ENCODE measurements at places on chromosomes 3 and 15. TPM values are rescaled to one million over a fixed set of nuclear protein-coding genes. Genes with fewer than 3 reads are reported as not detected.
A peak's percentile ranks its signal among the peaks of the same experiment; 100 is the strongest.

- no peak for DNase-seq
These were observed 195.5 kb downstream of the LPP start for GRCh38 chr3:188349351-188349901.

GRCh38 chr3:141853081-141853601 is 23.3 kb upstream of the ATP1B3 start:
- DNase-seq: no peak

- DNase-seq: no peak
These were observed 81.2 kb upstream of the ZBTB20 start for GRCh38 chr3:115228266-115228665.

DNA sequence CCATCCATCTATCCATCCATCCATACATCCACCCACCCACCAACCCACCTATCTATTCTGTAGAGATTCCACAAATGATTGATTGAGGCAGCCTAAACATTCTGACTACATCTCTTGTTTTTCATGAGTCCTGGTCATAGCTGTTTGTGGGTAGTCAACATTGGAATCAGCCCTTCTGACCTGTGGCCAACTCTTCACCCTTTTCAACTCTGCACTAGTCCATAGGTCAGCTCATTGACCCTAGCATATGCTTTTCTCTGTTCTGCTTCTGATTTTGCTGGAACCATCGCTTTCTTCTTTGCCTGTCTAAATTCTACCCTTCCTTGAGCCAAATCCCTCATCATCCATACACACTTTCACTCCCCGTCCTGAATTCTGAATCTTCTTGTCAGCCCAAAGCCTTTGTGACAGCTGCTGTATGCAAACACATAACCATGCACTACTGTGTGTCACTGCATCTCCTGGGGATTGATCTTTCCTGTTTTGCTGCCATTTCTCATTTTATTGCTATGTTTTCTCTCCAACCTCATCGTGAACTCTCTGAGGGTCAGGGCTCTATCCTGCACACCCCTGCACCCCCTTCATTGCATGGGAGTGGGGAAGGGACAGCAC is 16.8 kb upstream of the KCTD6 start:
- no peak for DNase-seq

DNA sequence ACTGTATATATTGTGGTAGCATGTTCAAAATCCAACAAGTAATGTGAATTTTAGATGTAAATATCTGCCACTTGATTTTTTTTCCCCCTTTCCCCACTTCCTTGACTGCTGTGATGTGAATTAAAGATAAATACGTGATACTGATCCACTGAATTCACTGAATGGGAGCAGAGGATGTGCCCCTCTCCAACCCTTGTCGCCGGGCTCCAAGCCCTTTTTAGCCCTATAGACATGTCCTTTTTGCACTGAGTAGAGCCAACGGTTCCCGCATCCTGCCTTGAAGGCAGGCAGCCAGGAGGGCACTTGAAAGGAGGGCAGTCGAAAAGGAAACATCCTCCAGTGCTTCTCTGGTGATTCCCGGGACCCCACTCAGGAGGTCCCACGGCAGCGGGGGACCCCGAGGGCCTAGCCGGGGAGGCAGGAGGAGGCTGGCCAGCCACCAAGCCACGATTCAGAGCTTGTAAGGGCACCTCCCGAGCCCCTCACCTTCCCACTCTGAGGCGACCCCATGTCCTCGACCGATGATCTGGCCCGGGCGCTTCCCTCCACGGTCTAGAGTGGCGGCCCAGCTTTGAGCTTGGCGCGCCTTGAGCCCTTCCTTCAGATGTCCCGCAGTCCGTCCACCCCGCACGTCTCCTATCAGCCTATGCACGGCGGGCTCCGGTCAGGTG is 901 bp upstream of the MANF start:
- no peak for DNase-seq

DNA sequence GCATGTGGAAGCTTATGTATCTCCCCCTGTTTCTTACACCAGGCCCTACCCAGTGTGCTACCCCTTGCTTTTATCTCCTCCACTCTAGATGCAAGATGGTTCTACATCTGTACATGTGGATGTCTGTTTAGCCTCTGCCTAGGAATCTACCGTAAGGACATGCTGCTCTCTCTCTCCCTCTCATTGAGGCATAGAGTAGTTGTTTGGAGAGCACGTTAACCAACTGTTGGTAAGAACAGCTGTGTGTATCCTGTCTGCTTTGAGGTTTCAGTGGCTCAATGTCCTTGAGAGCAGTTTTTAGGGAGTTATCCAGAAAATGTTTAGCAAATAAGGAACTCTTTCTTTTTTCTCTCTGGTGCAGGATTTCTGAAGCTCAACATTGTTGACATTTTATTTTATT is 152.8 kb downstream of the DNAJB8 start:
- peak; percentile 6 for DNase-seq

DNA sequence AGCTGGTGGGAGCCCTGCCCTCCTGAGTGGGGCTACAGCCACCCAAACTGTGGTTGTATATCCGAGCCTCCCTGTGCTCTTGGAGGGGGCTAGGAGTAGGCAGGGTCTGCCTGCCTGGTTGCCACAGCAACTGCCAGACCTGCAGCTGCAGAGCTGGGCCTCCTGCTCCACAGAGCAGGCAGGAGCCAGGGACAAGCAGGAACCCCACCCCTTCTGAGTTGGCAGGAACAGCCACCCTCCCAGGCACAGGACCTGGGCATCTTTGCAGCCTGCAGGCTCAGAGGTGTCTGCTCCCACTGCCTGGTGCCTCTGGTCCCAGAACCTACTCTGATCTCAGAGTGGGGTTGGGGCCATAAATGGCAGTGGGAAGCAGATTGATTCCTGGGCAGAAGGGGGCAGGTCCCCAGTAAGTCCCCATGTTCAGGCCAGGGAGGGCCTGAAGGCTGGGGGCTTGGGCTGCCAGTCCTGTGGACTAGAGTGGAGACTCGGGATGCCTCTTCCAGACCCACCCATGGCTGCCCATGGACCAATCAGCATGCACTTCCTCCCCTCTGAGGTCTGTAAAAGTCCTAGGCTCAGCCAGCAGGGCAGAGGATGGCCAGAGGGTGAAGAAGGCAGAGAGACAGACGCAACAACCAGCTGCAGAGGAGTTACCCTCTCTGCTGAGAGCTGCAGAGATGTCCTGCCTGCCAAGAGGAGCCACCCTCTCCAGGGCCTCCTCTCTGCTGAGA is 10.3 kb upstream of the LRRC31 start:
- no peak for DNase-seq

GRCh38 chr3:195060531-195061291 is 210.2 kb downstream of the XXYLT1 start:
- DNase-seq: no peak

GRCh38 chr3:9701006-9701405 is 2.6 kb upstream of the CPNE9 start:
- DNase-seq: no peak

DNA sequence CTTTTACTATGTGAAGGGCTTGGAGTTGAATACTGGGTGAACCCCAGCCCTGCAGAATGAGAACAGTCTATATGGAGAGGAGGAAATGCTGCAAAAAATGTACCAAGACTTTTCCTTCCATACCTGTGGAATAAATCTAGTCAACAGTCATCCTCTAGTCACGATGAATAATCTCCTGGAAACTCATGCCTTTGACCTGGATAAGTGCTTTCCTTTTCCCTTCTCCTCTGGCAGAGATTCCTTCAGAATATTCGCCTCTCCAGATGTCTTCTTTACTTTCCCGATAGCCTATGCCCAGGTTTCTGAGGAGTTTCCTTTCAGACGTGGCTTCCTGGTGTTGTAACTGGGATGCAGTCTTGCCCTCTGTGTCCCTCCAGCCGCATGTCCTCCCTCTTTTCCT is 28.1 kb downstream of the CCNL1 start:
- DNase-seq: no peak

DNA sequence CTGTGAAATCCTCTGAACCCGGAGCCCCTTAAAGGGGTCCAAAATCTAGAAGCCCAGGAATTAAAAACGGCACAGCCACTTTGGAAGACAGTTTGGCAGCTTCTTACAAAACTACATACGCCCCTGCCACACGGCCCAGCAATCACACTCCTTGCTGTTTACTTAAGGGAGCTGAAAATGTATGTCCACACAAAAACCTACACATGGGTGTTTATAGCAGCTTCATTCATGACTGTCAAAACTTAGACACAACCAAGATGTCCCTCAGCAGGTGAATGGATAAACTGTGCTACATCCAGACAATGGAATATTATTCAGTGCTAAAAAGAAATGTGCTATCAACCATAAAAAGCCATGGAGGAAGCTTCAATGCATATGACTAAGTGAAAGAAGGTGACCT is 162.5 kb downstream of the NUP210 start:
- DNase-seq: no peak

DNA sequence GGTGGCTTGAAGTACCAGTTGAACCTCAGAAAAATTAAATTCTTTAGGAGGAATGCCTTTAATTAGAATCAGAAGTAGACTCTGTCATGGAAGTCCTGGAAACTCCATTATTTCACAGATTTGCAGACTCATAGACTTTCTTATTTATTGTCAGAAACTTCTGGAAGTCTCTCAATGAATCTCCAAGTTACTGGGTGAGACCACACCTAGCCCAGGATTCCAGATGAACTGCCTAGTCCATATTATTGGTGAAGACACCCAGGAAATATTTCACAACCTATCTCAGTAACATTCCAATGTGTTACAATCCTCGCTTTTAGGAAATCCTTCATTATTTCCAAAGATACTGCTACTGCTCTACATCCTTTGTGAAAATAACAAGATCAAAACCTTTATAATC is 6.5 kb upstream of the THBS1 start:
- no peak for DNase-seq

DNA sequence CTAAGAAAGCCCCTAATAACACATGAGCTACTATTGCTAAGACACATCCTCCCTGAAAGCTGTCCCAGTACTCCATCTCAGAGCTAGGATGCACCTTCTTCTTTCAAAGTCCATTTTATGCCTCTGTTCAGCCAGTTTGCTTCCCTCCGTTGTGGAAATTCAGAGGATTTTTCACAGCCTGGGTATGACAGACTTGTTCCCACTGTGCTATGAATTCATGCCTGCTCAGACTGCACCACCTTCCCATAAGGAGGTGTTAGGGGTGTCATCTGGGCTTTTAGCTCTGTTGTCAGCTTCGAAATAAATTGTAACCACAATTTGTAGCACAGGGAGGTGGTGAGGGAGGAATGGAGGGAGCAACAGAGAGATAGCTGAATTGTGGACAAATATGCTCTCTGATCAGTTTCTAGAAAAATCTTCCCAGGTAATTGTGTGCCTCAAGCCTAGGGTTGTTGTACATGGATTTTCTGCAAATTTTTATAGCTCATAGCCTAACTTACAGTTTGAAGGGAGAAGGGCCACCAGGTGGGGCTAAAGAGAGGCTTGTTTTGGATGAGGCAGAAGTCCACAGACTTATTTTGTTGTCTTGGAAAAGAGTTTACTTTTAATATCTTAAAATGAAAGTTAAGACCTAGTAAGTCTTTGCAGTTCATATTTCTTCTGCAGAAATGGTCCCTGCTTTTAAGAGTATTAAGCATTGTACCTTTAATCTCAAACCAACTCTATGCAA is 462.0 kb downstream of the PDCD6IP start:
- no peak for DNase-seq

GRCh38 chr3:141231952-141232823 is 563 bp downstream of the PXYLP1 start:
- DNase-seq: peak; percentile 72

DNA sequence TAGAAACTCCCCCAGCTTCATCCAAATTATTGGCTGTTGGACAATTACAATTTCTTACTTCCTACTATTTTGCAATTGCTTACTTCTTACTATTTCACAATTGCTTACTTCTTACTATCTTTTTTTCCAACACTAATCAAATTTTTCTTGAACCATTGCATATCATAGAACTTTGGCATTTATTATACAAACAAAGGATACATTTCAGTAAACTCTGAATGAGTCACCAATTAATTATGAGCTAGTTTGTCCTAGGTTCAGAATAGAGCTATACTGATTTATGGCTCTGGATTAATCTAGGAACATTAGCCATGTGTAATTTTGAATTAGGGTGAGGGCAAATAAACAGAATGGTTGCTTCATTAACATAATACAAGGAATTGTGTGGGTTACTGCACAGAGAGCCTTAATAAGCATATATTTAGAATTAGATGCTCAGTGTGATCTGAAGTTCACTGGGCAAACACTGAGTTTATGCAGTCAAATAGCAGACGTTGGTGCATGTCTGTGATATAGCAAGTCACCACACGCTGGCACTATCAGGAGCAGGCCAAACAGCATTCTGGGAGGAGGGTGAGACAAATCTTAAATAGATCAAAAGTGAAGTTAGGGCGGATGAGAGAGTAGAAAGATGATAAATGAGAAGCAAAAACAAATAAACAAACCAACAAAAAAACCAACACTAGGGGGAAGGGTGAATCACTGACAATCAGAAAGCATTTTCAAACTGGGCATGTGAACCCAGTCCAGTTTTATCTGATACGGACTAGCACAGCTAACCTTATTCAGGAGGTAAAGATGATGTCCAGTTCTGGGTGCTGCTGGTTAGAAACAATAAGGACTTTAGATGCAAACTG is 21.5 kb downstream of the GABRR3 start:
- DNase-seq: no peak

GRCh38 chr15:83380059-83380458 is 67.1 kb upstream of the SH3GL3 start:
- DNase-seq: no peak

GRCh38 chr15:55715355-55716076 is 27.4 kb downstream of the PRTG start:
- no peak for DNase-seq

THBS1 gene
- 513 TPM for total RNA-seq

ZNF385D gene
- 13.5 TPM for total RNA-seq

SLC28A1 gene
- total RNA-seq: not detected

TJP1 gene
- total RNA-seq: 110 TPM

ARHGAP11A gene
- total RNA-seq: 7.4 TPM

SENP8 gene
- 3.9 TPM for total RNA-seq

SAMMSON gene
- total RNA-seq: not detected

HRG gene
- 0.25 TPM for total RNA-seq

ZKSCAN7 gene
- 2.7 TPM for total RNA-seq

GOLGA6D gene
- not detected for total RNA-seq

ZDHHC23 gene
- 5.4 TPM for total RNA-seq
